ENCODE measurements at places on chromosomes 13 and 19.

DNA sequence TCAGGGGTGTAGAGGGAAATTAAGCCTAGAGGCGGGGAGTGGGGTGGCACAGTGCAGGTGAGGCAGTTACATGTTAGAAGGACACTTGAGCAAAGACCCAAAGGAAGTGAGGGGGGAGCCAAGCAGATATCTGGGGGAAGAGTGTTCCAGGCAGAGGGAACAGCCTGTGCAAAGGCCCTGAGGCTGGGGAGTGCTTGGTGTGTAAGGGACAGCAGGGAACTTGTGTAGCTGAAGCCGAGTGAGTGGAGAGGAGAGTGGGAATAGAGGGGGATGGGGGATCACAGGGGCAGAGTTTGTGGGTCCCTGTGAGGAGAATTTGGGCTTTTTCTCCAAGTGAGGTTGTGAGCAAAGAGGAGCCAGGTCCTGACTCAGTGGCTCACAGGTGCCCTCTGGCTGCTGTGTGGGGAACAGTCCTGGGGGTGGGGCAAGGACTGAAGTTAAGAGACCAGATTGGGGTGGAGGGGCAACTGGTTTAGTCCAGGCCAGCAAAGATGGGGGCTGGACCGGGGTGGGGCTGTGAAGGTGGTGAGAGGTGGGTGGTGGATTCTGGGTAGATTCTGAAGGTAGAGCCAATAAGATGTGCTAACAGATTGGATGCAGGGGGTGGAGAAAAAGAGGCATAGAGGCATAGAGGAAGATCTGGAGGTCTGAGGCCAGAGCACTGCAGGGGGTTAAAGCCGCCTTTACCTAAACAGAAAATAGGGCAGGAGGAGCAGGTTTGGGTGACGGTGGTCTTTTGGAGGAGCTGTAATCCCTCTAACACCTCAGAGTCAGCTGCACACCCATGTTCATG is 75.3 kb downstream of the CACNA1A start:
- DNase-seq: peak; percentile 55

- no peak for DNase-seq
These were observed 323.6 kb downstream of the KLF12 start for GRCh38 chr13:73810647-73811046.

DNA sequence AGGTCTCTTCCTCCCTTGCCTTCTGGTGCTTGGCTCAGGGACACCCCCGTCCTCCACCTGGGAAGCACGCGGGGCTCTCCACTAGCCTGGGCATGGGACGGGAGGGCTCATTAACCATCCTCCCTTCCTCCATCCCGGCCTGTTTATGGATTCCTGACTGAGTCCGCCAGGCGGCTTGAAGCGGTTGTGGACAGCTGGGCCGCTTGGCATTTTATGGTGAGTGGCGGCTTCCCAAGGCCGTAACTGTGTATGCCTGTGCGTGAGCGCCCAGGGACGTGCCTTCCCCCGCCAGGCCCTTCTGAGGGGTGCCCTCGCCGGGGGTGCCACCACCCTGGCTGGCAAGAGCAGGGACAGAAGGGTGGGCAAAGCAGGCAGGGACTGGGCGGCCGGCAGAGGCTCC is 202.8 kb downstream of the URI1 start:
- DNase-seq: no peak

- no peak for DNase-seq
These were observed 88.4 kb downstream of the DNAJC15 start for GRCh38 chr13:43111559-43112400.

DNA sequence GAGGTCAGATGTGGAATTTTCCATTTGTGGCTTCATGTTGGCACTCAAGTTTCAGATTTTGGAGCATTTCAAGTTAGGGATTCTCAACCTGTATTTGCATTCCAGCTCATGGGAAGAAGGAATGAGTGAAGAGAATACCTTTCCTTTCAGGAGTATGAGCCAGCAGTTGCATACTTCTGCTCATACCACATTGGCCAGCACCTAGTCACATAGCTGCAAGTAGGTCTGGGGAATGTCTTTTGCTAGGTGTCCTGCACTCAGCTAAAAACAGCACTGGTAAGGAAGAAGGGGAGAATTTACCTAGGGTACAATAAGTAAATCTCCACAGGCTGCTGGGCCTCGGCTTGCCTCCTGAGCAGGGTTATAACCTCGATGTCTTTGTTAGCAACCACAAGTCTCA is 24.6 kb upstream of the ATP8A2 start:
- DNase-seq: no peak
